ENCODE measurements at places on chromosomes 6 and 20.
A peak's percentile ranks its signal among the peaks of the same experiment; 100 is the strongest.

DNA sequence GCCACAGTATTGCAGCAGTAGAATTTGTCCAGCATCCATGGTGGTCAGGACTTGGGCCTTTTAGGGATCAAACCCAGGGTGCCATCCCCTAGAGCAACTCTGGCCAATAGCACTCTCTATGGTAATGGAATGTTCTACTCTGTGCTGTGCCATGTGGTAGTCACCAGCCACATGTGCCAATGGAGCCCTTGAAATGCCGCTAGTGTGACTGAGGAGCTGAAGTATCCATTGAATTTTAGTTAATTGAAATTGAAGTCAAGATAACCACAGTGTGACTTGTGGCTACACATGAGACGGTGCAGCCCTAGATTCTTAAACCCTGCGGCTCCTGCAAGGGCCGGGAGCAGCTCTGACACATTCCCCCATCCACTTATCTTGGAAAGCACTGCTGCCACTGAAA is 54.6 kb downstream of the SLC2A10 start:
- no peak for DNase-seq

- no peak for DNase-seq
Observed at GRCh38 chr6:166360243-166361076, 18.1 kb upstream of the SFT2D1 start.

DNA sequence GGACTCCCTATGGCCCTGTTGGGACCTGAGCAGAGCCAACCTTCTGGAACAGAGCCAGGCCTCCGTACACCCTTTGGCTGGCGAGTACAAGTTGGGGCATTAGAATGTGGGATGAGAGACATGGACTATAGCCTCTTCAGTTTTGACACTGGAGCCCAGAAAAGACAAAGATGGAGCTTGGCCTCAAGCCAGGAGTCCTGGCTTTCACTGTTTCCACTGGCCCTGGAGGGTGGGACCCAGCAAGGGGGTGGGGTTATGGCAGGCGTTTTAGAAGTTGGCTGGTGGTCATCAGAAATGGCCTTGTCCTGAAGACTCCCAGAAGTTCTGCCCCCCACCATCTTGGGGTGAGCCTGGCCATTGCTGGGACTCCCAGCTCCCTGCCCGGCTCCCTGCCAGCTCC is 21.8 kb downstream of the ITPR3 start:
- no peak for DNase-seq

DNA sequence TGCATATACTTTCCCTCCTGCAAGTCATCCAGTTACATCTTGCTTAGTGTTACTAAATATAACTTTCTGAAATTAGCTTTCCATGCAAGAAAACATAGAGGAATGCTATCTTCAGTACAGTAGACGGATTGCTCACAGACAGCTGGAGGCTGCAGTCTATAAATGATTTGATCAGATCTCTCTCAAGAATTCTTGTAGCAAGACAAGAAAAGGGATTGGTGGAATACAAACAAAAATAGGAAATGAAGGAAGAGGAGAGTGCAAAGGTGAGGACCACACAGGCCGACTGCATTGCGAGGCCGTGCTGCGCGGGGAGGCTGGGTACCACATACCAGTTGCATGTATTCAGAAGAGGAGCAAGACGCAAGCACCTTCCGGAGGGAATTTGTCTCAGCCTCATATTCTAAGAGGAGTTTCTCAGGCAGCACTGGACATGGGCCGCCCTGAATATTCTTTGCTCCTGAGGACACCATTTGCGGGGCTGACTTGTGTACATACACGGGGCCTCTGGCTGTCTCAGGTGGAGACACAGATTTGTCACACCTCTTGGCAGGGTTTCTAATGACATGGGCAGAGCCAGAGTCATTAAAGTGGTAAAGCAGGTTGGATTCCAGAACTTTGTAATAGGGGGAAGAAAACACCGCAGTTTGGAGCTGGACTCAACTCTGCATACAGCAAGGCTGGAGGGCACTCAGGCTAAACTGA is 22.7 kb upstream of the KIF25 start:
- DNase-seq: peak; percentile 54

DNA sequence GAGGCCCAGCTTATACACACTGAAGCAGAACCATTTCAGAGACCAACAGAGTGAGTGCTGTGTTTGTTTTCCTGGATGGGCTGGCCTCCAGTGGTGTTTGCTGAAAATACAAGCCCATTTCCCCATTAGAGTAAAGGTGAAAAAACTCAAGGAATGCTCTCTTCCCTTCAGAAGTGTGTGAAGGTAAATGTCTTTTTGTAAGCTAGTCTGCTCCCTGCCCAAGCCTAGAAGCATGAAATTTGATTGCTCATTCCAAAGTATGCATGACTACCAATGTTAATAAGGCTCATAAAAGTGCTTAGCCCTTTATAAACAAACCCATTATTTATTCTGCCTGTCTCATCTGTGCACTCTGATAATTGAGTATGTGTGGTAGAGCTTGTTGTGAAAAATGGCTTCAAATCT is 59.1 kb downstream of the ADGRF1 start:
- DNase-seq: no peak

GRCh38 chr20:53045941-53046340 is 73.8 kb downstream of the TSHZ2 start:
- no peak for DNase-seq

DNA sequence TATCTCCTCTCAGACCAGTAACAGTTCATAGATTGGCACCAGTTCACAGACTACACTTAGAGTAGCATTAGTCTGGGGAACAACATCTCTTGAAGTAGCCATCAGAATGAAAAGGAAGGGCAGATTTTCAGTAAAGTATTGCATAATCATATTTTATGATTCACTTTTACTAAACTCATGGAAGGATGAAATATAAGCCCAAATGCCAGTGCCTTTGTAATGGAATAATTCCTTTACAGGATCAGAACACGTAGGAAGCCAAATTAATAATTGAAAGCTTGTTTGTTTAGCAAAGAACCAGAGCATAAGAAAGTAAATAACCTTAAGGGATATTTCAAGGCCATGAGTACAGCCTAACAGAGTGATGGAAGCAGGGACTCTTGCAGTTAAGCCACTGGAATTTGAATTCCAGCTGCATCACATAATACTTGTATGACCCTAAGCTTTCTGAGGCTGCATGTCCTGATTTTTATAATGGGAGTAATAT is 11.4 kb upstream of the LOC128125822 start:
- no peak for DNase-seq

DNA sequence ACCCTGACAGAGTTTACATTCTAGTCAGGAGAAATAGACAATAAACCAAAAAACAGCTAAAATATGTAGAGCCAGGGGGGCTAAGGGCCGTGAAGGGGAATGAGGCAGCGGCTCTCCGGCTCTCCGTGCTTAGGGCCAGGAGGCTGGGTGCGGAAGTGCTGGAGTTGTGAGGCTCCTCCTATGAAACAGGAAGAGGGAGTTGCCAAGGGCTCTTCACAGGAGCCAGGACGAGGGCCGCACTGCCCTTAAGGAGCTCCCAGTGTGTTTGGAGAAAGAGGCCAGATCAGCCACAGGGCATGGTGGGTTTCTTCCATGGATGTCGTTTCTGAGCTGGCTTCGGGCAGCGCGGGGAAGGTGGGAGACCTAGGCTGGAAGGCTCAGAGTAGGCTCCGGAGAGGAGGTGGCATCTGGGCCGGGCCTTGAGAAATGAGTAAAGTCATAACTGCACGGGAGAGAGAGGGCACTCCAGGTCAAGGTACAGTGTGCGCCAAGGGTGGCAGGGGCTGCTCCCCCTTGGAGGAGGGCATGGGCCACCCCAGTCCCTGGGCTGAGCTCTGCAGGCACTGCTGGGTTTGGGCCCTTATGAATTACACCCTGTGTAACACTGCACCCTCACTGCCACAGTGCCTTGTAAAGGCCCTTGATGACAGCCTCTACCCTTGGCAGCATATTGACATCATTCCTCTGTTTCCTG is 20.8 kb upstream of the MLN start:
- peak; percentile 70 for DNase-seq
